ENCODE measurements at places on chromosomes 1 and 21. TPM values are rescaled to one million over a fixed set of nuclear protein-coding genes. Genes with fewer than 3 reads are reported as not detected.

MMEL1 gene
- not detected for total RNA-seq

RPE65 gene
- not detected for total RNA-seq

SLC9C2 gene
- total RNA-seq, result not detected

C4BPA gene
- not detected for total RNA-seq

PRDM16 gene
- total RNA-seq, result 7.4 TPM

CD1E gene
- total RNA-seq, result not detected

COL11A1 gene
- total RNA-seq, result 592 TPM

GRIK3 gene
- total RNA-seq, result not detected

SYT2 gene
- not detected for total RNA-seq

GLIS1 gene
- 38.0 TPM for total RNA-seq

SLAMF9 gene
- total RNA-seq, result not detected
